ENCODE measurements at places on chromosomes 13 and 19.

- DNase-seq, result peak; percentile 18
Observed at GRCh38 chr13:109160887-109161669, 531.7 kb downstream of the MYO16 start.

DNA sequence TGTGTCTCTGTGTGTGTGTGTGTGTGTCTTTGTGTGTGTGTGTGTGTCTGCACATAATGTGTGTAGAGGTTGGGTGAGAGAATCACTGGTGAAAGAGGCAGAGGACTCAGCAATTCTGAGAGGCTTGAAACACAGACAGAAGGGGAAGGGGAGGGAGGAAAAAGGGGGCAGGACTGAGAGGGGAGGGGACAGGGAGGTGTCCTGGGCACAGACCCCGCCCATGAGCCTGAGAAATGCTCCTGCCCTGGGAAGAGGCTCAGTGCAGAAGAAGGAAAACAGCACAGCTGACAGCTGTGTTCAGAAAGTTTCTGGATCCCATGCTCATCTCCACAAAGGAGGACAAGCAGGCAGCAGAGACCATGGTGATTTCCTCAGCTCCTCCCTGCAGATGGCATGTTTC is 59.1 kb upstream of the CEACAM8 start:
- no peak for DNase-seq

GRCh38 chr19:1482361-1483130 is 3.5 kb upstream of the C19orf25 start:
- DNase-seq, result no peak

GRCh38 chr13:113358653-113359190 is 5.2 kb downstream of the GRTP1 start:
- DNase-seq, result no peak

- peak; percentile 11 for DNase-seq
Observed at GRCh38 chr13:101291646-101292515, 124.4 kb downstream of the NALCN start.

- no peak for DNase-seq
Observed at GRCh38 chr13:104996022-104996421, 1539.4 kb downstream of the EFNB2 start.

GRCh38 chr13:59409211-59409610 is 754.5 kb downstream of the DIAPH3 start:
- DNase-seq, result peak; percentile 30

GRCh38 chr19:3862826-3863500 is 5.9 kb downstream of the ZFR2 start:
- no peak for DNase-seq

GRCh38 chr19:22446605-22447004 is 24.5 kb upstream of the ZNF98 start:
- DNase-seq, result no peak

DNA sequence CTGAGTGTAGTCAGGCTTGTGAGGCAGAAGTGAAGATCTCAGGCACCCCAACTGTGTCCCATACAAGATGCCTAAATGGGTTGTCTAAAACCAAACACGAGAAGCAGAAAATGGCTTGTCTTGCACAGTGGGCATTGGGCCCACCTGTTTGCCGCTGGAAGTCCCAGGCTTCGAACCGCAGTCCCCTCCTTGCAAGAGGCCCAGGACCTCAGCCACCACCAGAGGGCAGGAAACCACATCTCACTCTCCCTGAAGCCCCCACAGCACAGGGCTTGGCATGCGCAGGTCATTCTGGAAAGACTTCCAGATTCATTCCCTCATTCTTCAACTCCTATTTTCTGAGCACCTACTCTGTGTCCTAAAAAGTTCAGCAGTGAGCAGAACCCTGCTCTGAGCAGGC is 973.7 kb downstream of the UQCRFS1 start:
- no peak for DNase-seq

- DNase-seq, result no peak
Observed at GRCh38 chr19:3494051-3494450, 6.4 kb downstream of the DOHH start.

DNA sequence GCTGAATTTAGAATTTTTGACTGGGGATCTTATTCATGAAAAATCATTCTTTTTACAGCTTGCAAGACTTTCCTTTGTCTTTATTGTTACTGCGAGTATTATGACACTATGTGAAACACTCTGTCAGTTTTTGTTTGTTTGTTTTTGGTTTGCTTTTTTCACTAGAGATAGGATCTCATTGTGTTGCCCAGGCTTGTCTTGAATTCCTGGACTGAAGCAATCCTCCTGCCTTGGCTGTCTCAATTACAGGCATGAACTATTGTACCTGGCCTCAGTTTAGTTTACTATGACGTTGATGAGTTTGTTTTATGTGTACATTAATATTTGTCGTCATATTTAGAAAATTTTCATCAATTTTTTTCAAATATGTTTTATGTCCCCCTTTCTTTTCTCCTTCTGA is 1030.0 kb upstream of the PRR20A start:
- DNase-seq, result no peak

- DNase-seq, result no peak
Observed at GRCh38 chr19:370641-371330, 26.2 kb upstream of the MIER2 start.

- no peak for DNase-seq
Observed at GRCh38 chr19:50980208-50980607, 3.5 kb downstream of the KLK7 start.

DNA sequence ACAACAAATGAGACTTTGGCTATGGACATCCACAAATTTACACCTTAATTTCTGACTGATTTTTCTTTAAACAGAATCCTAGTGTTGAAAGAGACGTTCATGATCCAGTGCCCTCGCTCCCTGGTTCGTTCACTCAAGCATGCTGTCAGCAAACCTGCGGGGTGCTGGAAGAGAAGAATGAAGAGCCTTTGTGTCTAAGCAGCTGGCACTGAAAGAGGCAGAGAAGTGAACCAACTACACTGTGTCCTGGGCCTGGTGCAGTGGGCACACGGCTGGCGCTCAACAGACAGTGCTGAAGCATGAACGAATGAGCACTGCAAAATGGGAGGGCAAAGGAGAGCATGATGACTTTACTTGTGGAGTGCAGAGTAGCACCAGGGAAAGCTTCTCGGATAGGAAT is 46.8 kb downstream of the MIPEP start:
- DNase-seq, result no peak

- DNase-seq, result no peak
Observed at GRCh38 chr13:80504453-80504852, 163.5 kb upstream of the SPRY2 start.

- peak; percentile 95 for DNase-seq
Observed at GRCh38 chr13:29908416-29909080, 58.1 kb upstream of the UBL3 start.

Data from AG10803 (cell line).